ENCODE measurements at places on chromosomes 5 and 9.

- DNase-seq, result no peak
These were observed 211.3 kb downstream of the FAM114A2 start for GRCh38 chr5:153827397-153827796.

- DNase-seq, result no peak
These were observed 17.1 kb downstream of the F2R start for GRCh38 chr5:76733049-76733417.

DNA sequence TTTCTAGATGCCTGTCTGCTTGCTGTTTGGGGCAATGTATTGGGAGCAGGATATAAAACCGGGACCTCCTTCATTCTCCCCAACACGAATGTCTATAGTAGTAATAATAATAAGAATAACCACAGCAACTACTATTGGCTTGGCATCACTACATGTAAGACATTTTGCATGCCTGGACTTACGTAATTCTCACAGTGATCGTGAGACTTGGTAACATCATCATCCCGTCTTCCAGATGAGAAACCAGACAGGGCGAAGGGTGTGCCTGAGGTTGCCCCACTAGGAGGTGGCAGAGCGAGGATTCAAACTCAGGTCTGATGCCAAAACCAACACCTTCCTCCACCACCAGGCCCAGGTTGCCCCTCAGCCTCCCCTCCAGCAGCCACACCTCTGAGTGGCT, 185.1 kb downstream of the RGS3 start:
- no peak for DNase-seq

- peak; percentile 80 for DNase-seq
These were observed 91.1 kb upstream of the CD180 start for GRCh38 chr5:67287510-67288268.

- no peak for DNase-seq
These were observed 130.8 kb upstream of the POC5 start for GRCh38 chr5:75848077-75848476.

- DNase-seq, result no peak
These were observed 2.7 kb downstream of the PTGDS start for GRCh38 chr9:136979769-136980587.

- peak; percentile 28 for DNase-seq
These were observed 23.4 kb downstream of the CETN3 start for GRCh38 chr5:90386099-90386710.

GRCh38 chr9:114339130-114339908, 9.7 kb downstream of the ORM2 start:
- peak; percentile 47 for DNase-seq

DNA sequence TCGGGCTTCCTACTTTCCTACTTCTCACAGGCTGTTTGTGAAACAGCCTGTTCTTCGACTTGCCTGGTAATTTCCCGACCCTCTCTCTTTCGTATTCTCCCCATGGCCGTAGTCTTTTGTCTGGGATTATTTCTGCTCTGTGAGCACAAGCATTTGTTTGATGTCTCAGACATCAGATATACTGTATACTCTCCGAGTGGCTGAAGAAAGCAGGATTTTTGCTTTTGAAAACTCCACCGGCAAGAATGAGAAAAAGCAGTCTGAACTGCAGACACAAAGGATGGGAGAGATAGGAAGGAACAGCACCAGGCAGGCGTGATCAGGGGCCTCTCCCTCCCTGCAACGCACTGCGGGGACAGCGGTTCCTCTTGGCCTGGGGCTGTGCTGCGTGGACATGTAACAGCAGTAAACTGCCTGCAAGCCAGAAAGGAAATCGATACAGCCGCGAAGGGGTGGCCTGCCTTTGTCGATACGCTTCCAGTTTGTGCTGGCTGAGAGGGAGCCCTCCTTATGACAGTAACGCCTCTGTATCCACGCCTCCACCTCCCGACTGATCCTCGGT, 313.9 kb upstream of the TLE4 start:
- DNase-seq, result no peak

GRCh38 chr9:90810691-90811090, 9.1 kb downstream of the SYK start:
- DNase-seq, result no peak

- DNase-seq, result peak; percentile 98
These were observed 78.1 kb upstream of the UBTD2 start for GRCh38 chr5:172361566-172362238.

GRCh38 chr9:107772988-107773387, 283.4 kb upstream of the KLF4 start:
- DNase-seq, result no peak

- no peak for DNase-seq
These were observed 924.3 kb upstream of the CDH10 start for GRCh38 chr5:25568989-25569625.

DNA sequence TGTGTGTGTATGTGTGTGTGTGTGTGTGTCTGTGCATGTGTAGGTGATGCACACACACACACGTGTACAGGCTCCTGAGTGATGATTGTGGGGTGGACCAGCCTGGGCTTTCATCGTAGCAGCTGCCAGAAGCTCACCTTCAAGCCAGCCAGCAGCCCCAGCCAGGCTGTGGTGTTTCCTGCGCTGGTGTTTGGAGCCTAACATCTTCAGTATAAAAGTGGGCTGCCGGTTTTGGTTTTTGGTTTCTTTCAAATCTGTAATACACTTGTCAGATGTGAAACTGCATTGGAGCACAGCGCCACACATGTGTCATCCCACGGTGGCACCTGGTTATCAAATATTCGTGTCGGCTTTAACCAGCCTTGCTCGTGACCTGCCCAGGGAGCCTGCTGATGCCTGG, 114.2 kb downstream of the OLFM1 start:
- no peak for DNase-seq

- DNase-seq, result no peak
These were observed 1.2 kb downstream of the ENTREP1 start for GRCh38 chr9:69326261-69326660.

GRCh38 chr5:2861605-2862004, 110.1 kb upstream of the IRX2 start:
- peak; percentile 8 for DNase-seq

DNA sequence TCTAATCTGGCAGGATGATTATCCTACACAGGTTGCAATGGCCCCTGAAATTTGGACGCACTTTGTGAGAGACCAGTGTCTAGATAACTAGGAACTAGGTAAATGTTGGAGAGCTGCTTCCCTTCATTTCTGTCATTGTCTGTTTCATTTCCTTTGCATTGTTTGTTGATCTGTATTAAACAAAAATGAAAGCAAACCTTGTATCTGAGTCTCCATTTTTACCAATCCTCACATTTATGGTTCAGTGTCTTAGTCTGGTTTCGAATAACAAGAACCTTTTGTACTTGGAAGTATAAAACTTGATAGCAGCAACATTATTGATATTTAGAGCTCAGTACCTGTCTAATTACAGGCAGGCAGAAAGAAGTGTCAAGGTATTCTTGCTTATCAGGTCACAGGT, 105.5 kb downstream of the MRPS30 start:
- DNase-seq, result no peak

DNA sequence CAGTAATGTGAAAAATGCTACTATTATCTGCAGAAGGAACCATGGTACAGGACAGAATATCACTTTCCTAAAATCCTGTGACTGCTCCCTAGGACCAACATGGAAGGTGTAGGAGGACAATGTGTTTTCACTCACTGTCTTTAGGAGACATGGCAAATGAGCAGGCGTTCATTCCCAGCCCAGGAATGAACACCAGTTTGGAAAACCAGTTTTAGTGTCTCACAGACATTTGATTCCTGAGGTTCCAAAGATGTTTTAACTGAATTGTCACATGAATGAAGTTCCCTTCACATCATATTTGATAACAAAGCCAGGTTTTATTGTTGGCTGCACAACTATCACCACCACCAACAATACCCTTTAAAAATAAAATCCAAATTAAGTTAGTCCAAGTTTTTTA, 178.2 kb downstream of the ENC1 start:
- no peak for DNase-seq

GRCh38 chr9:38451162-38451561, 26.9 kb upstream of the IGFBPL1 start:
- no peak for DNase-seq

GRCh38 chr9:134716067-134716466, 74.5 kb downstream of the COL5A1 start:
- DNase-seq, result peak; percentile 44

DNA sequence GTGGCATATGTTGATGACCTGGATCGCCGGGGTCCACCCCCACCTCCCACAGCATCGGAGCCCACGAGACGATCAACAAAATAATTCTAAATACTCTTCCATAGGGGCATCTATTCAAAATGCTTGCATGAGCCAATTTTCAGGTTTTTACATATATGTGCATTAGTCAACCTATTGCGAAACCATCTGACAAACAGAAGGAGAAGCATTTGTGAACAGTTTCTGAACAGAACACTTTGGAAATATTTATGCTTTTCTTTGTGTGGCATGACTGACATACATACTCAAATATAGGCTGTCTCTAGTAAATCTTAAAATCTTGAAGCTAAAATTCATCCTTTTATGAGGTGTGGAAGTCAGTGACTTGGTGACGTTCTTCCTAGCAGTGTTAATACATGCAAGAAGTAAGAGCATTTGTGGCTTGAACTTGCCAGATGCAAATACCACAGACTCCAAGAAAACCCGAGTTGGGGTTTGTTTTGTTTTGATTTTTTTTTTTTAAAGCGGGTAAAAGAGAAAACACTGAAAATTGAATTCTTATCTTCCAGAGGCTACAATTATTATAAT, 5.3 kb downstream of the GPR151 start:
- no peak for DNase-seq

DNA sequence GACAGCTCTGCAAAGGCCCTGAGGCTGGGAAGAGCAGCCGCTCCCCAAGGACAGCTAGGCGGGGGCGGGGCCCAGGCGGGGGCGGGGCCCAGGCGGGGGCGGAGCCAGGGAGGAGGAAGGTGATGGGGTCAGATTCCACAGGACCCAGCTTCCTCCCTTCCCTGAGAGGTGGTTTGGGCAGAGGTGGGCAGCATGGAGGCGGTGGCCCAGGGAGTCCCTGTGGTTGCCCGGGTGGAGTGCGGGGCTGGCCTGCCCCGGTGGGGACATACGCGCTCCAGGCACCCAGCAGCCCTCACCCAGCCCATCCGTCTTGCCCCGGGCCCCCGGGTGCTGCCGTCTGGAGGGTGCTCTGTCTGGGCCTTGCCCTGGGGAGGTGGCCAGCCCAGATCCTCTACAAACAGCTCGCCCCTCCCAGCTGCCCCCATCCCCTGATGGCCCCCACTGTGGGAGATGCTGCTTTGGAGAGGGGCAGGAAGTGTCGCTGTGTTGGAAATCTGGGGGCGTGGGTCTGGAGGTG, 11.0 kb upstream of the RNU6ATAC start:
- no peak for DNase-seq

DNA sequence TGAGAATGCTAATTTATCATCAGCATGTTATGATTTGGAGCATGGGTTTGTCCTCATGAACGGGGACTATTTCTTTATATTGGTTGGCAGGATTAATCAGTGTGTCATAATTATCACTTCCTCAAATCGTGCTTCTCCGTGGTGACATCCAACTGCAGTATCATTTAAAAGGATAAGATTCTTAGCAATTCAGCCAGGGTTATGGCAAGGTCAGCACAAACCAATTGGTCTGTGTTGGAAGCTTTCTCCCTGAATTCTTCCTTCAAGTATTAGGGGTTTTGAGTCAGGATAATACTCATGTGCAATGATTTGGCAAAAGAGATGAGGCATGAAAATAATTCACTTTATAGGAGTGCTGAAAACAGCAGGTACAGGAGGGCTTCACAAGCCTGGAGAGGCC, 5.5 kb upstream of the CAMLG start:
- no peak for DNase-seq

DNA sequence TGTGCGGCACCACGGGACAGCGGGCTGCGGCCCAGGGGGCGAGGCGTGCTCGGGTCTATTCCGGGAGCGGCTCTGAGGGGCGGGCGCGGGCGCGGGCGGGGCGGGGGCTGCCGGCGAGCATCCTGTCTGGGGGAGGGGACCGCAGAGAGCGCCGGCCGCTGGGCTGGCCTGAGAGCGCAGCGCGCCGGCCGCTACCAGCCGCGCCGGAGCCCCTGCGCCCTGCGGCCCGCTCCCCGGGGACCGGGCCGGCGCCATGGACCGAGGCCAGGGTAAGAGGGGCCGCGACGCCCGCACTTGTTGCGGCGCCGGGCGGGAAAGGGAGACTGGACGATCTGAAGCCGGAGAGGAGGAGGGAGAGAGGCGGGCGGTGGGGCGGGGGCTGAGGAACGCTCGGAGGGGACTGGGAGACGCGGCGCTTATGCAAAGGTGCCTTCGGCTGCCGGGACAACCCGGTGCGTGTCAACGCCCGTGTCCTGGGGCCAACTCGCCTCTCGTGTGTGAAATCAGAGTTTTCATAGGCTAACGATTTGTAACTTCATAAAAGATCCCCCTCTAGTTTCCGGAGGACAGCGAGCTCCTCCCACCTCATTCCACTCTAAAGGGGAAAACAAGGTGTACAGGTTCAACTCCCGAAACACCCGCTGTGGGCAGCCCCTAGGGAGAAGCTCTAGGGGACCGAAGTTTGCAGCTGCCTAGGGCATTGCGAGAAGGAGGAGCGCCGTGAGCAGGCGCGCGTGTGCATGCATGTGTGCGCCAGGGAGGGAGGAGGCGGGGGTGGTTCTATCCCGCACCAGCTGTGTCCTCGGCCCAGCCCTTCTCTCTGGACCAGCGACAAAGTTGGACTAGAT, at the start of gene AFAP1L1:
Gene AFAP1L1 (plus strand): TSS at position 144 of the 848 bp plus-strand sequence. CDS start 110 bp downstream, at position 254.
- peak; percentile 50 for DNase-seq

- peak; percentile 82 for DNase-seq
These were observed 235.5 kb downstream of the SLIT3 start for GRCh38 chr5:169065400-169065799.

DNA sequence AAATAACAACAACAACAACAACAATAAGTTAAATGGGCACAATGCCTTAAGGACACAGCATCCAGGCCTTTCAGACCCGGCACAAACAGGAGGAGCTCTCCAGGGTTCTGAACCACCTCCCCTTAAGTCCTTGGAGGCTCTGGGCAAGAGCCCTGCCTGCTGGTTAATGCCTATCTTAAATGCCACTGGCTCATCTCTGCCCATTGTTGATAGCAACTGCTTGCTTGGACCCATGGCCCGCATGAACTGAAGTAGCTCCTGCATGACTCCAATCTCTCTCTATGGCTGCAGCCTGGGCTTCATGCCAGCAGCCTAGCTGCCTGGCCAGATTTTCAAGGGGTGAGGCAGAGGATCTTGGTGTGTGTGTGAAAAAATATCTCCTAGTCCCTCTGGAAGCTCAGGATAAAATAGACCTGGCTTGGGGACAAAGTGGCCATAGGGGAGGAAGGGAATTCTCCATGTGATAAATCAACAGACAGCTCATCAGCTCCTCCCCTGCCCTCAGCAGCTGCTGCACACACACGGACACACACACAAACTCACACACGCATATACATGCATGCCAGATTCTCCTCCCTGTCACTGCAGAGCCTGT, 27.4 kb downstream of the FAM219A start:
- DNase-seq, result peak; percentile 77

GRCh38 chr9:86971742-86972141, 24.4 kb upstream of the GAS1 start:
- DNase-seq, result no peak
